ENCODE measurements at places on chromosomes 6 and 20.
A peak's percentile ranks its signal among the peaks of the same experiment; 100 is the strongest.

- DNase-seq: no peak
These were observed 71.4 kb upstream of the PCSK2 start for GRCh38 chr20:17155401-17155800.

- DNase-seq: no peak
These were observed 121.4 kb downstream of the ATXN1 start for GRCh38 chr6:16639684-16640480.

DNA sequence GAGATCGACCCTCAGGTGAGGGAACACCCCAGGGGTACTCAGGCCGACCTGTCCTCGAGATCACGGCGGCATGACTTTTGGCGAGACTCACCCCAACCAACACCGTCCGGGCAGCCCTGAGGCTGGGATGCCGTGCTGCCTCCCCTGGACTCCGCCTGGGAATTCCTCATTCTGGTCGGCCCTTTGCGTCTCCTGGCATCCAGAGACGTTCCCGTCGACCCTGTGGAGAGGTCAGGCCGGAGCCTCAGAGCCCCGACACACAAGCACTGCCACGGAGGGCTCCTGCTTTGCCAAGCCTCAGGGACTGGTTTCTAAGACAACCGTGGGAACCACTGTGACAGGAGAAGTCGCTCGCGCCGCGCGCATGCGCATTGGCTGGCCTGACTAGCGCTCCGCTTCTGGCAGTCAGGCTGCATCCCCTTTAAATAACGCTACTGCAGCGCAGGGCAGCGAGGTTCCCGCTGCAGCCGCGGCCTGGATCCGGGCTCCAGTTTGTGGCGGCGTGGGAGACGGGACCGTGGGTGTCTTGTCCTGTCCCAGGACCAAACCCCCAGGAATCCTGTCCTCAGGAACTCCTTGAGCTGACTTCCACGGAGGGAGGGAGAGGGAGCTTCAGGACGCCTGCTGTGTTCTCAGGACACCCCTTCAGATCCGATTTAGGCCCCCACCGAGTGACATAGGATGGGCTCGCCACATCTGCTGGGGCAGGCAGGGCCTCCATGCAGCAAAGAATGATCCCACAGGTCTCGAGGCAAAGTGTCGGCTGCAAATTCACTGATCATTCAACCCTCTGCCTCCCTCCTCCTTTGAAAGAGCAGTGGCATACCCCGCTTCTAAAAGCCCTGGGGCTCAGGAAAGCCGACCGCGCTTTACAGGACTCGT, 163.2 kb upstream of the ZNF337 start:
- DNase-seq: no peak

GRCh38 chr6:135181333-135182070, 394 bp downstream of the MYB start:
- DNase-seq: no peak

GRCh38 chr20:57756213-57756612, 46.4 kb upstream of the PMEPA1 start:
- no peak for DNase-seq

GRCh38 chr6:79201983-79202382, 32.5 kb downstream of the HMGN3 start:
- DNase-seq: no peak

DNA sequence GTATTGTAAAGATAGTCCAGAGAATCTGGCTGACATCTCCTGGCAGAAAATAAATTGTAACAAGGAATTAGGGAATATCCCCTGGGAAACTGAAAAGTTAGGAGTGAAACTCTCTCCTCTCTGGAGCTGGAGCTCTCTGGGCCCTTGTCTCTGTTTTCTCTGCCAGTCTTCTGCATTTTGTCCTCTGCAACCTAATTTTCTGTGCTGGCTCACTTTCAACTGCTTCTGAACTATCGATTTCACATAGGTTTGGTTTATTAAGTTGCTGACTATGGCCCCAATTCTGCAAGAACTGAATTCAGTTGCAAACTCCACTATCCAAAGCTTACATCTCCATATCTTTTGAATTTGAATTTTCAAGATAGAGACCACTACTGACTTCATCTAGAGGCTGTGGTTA, 9.3 kb downstream of the TCF21 start:
- no peak for DNase-seq

- no peak for DNase-seq
These were observed 2.1 kb downstream of the USP49 start for GRCh38 chr6:41892921-41893564.

DNA sequence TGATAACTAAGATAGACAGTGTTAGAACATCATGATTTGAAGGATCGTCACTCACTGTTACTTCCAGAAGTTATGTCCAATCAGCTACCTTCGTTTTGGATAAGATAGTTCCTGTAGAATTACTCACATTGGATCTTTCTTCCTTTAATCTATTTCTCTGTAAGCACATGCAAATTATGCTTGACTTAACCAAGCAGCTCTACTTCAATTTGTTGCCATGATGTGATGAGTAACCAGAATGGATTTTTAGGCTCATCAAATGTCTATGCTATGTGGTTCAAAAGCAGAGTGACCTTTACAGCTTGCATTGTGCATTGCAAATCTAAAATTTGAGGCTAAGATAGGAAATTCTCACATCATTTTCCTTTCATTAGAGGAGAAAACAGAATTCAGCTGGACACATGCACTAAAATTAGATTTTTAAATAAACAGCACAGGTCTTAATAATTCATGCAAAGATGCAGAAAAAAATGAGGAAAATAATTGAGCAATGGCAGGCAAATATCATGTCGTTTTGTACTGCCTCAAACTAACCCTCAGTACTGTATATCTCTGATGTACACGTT, 76.7 kb upstream of the ZFP64 start:
- peak; percentile 59 for DNase-seq

- peak; percentile 76 for DNase-seq
These were observed 159.9 kb downstream of the OR2B2 start for GRCh38 chr6:27752038-27752885.

GRCh38 chr6:140462453-140463311, 1088.2 kb upstream of the CITED2 start:
- peak; percentile 28 for DNase-seq

GRCh38 chr20:38164624-38165088, 414 bp downstream of the TGM2 start:
- no peak for DNase-seq

GRCh38 chr6:116564311-116564710, 7.0 kb upstream of the RWDD1 start:
- no peak for DNase-seq

DNA sequence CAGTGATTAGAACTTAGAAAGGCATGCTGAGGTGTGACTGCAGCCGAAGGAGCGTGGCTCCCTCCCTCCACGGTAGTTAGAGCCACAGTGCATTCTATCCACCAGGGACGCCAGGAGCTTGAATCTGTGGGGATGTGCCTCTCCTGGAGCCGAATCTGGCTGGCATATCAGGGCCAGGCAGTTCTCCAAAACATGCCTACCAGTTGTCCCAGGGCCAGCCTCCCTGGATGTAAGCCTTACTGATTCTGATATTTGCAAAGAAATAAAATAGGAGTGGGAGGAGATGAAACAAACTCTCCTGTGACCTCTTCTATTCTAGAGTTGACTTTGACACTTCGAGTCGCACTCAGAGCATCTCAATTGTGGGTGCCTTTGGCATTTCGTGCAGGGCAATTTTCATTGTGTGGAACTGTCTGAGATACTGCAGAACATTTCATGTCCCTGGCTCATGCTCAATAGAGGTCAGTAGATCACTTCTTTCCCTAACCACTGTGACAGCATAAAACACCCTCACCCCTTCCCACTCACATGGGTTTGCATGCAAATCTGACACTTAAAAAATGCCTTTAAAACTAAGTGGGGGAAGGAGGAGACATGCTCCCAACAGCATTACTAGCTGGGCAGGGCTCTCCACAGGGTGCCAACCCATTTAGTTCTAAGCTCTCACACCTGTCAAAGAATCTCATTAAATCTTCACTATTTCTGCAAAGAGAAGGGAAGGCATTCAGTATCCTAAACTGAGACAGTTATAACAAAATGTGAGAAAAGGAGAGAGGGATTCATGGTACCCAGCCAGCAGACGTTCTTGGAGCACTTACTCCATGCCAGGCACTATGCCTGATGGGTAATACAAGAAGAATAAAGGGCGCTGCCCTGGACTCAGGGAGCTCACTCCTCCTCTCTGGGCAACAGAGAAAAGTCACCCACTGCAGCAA, 378.9 kb downstream of the PREX1 start:
- no peak for DNase-seq

DNA sequence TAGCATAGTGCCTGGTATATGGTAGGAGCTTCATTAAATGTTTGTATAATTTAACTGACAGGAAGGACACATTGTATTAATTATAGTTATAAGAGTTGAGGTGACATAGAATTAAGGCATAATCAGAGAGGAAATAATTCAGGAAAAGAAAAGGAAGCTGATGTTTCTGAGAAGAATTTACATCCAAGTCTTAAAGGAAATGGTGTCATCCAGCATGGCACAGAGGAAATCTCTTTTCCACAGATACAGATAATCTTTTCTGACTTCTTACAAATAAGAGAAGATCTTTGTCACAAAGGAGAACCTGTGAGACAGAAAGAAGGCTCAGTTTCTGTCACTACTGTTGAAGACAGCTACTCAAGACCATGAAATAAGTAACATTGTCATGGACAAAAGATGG, 222.5 kb downstream of the GJA1 start:
- no peak for DNase-seq

DNA sequence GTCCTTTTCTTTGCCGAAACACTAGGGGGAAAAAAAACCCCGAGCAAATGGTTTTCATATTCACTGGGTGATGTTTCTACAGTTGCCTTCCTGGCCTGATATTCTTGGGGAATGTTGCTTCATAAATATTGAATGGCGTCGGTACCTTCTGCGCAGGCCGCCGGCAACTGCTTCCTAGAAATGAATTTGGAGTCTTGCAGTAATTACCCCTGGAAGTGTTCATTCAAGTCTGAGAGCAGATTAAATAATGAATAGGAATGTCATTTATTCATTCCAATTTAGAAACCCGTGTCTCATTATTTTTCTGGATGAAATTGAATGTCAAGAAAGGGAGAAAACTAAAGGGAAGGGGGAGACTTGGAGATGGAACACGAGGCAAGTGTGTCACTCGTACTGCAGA, 179.4 kb upstream of the KCNG1 start:
- DNase-seq: no peak

- no peak for DNase-seq
These were observed 19.0 kb downstream of the VAPB start for GRCh38 chr20:58407966-58408557.
